Fibroblast of gingiva (primary cell): ENCODE measurements at places on chromosomes 3 and 15.
A peak's percentile ranks its signal among the peaks of the same experiment; 100 is the strongest.

GRCh38 chr3:71724584-71725270 lies 475 bp downstream of the EIF4E3 start:
- peak; percentile 13 for DNase-seq

- no peak for DNase-seq
These were observed 23.7 kb downstream of the PRKCD start for GRCh38 chr3:53184701-53185100.

DNA sequence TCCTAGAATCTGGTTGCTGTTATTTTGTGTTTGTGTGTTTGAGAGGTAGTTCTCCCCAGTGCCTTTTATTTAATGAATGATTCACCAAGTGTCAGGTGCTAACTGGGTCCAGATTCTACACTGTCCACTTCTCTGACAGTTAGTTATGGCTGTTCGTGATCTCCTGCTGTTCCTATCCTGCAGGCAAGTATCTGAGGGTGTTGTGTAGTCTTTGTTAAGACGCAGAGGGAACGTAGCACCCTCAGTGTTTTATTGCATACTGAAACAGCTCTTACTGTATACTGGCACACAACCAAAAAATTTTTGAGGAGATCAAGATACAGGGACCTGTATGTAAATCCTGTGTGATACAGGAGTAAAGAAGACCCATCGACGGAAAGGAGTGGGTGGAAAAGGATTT lies 1271.3 kb downstream of the ROBO1 start:
- no peak for DNase-seq

- DNase-seq = no peak
These were observed 36.3 kb downstream of the ESYT3 start for GRCh38 chr3:138470687-138471086.

DNA sequence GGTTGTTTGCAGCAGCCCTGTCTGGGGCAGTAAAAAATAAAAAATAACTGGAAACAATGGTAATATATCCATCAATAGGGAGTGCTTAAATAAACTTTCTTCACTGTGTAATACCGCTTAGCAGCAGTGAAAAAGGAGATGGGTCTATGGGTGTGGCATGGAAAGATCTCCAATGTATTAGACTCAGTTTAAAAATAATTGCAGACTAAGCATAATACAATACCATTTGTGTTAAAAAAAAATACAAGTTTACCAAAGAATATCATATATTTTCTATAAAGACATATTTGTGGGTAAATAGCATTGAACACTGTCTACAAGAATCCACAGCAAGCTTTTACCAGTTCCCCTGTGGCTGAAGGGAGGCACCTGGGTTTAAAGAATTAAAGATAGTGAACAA lies 1.0 kb upstream of the ARHGEF3 start:
- no peak for DNase-seq

DNA sequence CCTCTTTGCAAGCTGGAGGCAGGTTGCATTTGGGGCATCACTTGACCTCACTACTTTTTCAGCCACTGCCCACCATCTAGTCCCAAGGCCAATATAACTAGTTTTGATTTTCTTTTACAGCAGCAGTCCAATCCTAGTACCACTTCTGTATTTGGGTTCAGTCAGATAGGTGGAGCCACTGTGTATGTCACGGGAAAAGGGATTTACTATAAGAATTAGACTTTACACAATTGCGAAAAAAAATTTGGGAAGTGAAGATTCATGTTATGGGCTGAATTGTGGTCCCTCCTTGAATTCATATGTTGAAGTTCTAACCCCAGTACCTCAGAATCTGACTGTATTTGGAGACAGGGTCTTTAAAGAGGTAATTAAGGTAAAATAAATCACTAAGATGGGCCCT lies 37.4 kb upstream of the NMNAT3 start:
- no peak for DNase-seq

GRCh38 chr3:160210799-160211221 lies 14.4 kb upstream of the C3orf80 start:
- DNase-seq = peak; percentile 54

- DNase-seq = no peak
These were observed 217.4 kb upstream of the TPM1 start for GRCh38 chr15:62825191-62825590.

GRCh38 chr15:35973029-35973428 lies 427.1 kb upstream of the DPH6 start:
- DNase-seq = no peak

DNA sequence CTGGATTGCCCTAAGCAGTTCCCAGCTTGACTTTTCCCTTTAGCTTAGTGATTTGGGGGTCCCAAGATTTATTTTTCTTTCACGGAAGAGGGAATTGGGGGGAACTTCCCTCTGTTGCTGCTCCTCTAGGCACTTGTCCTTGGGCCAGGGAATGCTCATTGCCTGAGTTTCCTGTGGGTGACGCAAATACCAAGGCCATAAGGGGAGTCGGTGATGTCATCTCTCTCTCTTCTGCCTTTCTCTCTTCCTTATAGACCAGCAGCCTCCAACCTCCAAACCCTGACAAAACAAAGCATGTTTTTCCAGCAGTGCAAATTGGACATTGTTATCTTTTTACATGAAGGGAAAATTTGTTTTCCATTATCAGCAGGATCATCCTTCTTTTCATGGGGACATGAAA lies 120.2 kb downstream of the ITPR1 start:
- no peak for DNase-seq

- no peak for DNase-seq
These were observed 145.4 kb downstream of the ERC2 start for GRCh38 chr3:56322862-56323261.

- no peak for DNase-seq
These were observed 6.2 kb upstream of the MAP1A start for GRCh38 chr15:43511012-43511885.

DNA sequence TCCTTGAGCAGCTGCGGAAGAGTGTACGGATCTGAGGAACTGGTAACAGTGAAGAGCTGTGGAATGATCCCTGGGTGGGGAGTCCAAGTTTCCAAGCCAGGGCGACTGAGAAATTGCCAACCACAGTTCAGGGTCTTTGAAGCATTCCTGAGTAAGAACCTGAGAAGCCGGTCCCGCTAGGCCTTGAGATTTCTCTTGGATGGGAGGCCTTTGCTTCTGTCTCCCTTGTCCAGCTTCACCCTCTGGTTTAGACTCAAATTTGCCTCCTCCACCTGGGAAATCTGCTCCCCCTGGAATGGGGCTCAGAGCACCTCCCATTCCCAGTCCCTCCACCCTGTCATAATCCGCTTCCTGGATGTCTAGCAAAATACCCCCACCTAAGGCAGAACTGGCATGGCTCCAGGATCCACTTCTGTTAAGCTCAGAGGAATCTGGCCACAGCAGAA lies 127.7 kb upstream of the DLG1 start:
- no peak for DNase-seq

- no peak for DNase-seq
These were observed 485.5 kb downstream of the FHIT start for GRCh38 chr3:60765776-60766175.

GRCh38 chr3:143242691-143243090 lies 123.1 kb downstream of the CHST2 start:
- DNase-seq = no peak
